ENCODE measurements at places on chromosomes 5 and 9.

- DNase-seq = no peak
These were observed 249.6 kb downstream of the IRX1 start for GRCh38 chr5:3845230-3845629.

- DNase-seq = no peak
These were observed 30.5 kb downstream of the C7 start for GRCh38 chr5:40939753-40940152.

DNA sequence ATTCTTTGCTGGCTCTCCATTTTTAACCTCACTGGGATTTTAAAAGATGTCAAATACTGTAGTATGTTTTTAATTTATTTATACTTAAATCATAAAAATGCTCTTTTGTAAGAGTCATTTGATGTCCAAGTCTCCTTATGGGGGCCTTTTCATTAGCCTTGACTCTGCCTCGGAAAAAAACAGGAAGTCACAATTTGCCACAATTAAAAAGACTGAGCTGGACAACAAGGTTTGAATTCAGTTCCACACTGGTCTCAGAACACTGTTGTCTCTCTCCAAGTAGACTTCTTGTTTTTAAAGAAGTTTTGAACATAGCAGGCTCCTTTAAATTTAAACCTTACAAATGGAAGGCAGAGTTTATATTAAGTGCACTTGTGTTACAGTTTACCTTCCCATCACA, 444.2 kb downstream of the ACTL7B start:
- DNase-seq = no peak

DNA sequence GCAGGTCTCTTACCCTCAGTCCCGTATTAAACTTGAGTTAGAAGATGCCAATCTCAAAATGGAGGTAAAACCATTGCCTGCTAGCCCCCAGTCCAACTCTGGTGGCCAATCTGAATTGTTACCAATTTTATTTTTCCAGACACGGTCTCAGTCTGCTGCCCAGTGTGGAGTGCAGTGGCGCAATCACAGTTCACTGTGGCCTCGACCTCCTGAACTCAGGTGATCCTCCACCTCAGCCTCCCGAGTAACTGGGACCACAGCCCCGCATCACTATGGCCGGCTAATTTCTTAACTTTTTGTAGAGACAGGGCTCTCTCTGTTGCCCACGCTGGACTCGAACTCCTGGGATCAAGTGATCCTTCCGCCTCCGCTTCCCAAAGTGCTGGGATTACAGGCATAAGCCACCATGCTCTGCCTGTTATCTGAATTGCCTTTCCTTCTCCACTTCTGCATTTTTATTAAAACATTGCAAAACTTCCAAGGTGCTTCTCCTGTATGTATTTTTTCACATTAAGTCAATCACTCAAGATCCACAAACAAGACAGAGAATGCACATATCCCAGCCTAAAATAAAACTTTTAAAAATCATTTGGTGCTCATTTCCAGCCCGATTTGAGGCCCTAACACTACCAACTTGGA, 2.3 kb downstream of the FANCC start:
- no peak for DNase-seq

- no peak for DNase-seq
These were observed 106.8 kb downstream of the RXRA start for GRCh38 chr9:134433101-134433500.

GRCh38 chr9:87644659-87645058, 81.3 kb upstream of the CTSL start:
- no peak for DNase-seq

DNA sequence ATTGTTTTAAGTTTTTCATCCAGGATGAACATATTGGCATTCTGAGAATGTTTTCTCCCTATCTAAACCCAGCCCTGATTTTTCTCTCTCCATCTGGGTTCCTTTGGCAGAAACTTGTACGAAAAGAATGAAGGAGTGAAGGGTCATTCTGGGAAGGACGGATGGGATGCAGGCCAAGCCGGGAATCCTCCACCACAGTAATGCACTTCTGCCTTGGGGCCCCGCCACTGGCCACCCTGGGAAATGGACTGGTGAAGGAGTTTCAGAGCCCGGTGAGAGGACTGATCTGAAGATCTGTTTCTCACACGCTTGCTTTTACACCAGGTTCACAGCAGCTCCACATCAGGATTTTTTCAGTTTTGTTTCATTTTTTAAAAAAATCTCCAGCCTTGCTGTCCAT, 554.8 kb downstream of the BNC2 start:
- DNase-seq = no peak

- DNase-seq = no peak
These were observed 84.6 kb upstream of the DNAH5 start for GRCh38 chr5:14028938-14029584.

GRCh38 chr9:17272536-17272935, 137.7 kb downstream of the CNTLN start:
- DNase-seq = no peak

DNA sequence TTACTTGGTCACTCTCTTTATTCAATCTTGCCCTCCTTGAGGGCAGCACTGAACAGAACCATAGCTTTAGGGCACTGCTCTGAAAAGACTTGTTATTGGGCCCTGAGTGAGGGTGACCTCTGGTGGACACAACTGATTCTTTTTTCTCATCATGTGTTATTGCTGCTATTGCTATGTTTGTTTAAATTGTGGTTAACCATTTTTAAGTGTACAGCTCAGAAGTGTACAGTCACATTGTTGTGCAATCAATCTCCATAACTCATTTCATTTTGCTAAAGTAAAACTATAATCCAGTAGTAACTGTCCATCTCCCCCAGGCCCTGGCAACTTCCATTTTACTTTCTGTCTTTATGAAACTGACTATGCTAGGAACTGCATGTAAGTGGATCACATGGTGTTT, 351.1 kb upstream of the RIOK2 start:
- no peak for DNase-seq

DNA sequence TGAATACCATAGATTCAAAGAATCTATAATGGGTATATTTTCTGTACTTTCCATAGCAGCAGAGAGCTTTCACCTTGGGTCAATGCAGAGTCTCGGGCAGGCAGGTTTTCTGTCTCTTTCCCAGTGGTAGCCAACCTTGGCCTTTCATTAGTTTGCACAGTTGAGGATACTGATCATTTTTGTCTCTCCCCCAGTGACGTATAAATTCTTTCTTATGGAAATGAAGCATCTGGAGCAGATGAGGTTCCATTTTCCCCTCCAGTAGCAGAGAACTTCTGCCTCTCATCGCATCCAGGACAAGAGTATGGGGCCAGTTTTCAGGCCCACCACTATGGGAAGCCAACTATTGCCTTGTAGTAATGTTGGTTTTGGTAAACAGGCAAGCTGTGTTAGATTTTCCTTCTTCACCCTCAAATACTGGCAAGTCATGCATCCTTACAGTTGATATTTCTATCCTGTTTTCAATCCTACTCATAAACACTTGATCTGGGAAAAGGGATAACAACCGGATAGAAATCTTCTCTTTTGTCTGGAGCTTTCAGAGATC, 845.2 kb upstream of the CDH18 start:
- DNase-seq = no peak

- no peak for DNase-seq
These were observed 105.9 kb upstream of the IER5L start for GRCh38 chr9:129283705-129284606.

DNA sequence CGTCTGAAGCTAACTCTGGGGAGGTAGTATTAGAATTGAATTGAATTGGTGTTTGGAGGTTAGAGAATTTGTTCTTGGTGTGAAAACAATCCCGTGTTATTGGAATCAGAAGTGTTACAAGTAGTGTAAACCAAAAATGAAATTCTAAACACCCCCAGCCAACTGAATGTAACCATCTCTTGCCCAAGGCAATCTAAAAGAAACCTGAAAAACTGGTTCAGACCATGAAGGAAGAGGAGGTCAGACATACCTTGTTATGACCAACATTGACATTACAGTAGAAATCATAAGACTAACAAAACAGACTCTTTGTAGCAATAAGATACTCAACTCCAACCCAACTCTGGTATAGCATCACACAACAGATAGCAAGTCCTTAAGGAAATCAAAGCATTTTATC, 159.0 kb downstream of the TUSC1 start:
- no peak for DNase-seq

DNA sequence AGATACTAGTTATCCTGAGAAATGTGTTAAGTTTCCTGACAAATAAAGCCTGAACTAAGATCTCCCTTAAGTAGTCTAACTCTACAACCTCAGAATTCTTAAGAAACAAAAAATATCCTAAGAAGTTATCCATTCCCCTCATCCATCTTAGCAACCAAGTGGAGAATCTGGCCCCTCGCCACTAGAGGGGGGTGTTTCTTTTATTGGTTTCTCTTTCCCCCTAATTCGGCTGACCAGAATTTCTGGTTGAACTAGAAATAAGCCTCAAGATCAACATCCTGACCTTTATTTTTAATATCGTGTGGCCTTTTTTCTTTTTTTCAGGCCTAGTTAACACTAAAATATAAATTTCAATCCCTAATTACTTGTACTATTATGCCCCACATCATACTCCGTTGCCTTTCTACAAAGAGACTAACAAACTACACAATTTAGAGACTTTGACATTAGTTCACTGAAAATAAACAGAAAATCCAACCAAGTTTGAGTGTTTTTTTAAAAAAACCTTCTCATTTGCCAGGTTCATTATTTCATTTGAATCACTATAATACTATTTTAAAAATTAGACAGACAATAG, 14.3 kb upstream of the NR4A3 start:
- peak; percentile 5 for DNase-seq

- DNase-seq = no peak
These were observed 155.2 kb downstream of the MAPKAP1 start for GRCh38 chr9:125551781-125552180.

GRCh38 chr9:4756420-4756819, 15.4 kb upstream of the AK3 start:
- no peak for DNase-seq

DNA sequence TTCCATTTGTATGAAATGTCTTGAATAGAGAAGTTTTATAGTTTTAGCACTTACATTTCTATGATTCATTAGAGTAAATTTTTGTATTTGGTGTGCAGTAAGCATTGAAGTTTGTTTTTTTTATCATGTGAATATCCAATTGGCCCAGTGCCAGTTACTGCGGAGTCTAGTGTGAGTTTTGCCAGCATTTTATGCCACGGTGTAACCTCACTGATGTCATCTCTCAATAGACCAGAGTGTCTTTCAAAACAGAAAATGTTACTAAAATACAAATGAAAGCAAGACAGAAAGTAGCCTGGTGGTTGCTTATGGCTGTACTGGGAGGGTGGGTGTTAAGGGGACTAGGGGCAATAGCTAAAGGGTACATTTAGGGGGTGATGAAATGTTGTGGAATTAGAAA, 62.8 kb downstream of the IPPK start:
- DNase-seq = no peak

DNA sequence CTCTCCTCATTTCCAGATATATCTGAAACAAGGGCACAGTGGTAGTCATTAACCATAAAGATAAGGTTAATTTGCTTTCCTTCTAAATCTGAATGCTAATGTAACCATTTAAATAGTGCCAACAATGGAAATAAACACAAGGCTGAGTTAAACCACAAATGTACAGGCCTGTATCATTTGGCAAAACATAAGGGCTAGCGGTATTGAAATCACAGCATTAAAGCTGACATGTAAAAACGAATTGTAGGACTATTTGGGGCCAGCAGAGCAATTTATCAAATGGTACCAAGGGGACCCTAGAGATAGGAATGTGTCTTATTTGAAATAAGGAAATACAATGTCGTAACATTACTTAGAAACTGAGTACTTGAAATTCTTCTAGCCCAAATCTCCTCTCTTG, 247.5 kb upstream of the RPS23 start:
- DNase-seq = no peak

DNA sequence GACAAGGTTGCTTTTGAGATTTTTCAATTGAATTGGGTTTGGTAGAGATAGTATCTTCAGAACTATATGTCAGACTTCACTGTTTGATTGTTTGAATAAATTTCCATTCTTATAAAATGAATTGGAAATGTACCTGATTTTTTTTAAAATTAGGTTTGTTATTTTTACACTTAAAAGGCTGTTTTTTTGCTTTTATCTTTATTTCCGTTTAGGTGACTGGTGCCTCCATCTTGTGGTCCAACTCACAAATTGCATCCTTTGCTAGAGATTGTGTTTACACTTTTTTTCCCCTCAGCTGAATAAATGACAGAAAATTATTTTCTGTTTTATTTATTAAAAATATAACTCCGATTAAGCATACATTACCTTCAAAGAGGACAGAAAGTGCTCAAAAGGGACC, 15.6 kb downstream of the NDUFAF2 start:
- no peak for DNase-seq

DNA sequence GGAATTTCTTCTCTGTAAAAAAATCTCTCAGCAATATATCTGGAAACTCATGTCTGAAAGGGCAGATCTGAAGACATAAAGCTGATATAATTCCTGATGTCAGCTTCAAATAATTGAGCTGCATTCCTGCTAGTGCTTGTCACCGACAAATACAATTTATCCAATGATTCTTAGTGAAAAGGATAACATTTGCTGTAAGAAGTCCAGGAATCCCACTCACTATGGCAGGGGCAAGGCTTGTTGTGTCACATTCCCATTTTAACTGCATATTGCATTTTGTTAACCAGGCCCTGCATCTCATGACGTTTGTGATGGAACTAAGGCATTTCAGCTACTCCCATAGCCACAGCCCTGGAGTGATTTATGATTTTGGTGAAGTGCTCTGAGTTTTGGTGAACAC, 160.1 kb upstream of the DAB2 start:
- DNase-seq = no peak

DNA sequence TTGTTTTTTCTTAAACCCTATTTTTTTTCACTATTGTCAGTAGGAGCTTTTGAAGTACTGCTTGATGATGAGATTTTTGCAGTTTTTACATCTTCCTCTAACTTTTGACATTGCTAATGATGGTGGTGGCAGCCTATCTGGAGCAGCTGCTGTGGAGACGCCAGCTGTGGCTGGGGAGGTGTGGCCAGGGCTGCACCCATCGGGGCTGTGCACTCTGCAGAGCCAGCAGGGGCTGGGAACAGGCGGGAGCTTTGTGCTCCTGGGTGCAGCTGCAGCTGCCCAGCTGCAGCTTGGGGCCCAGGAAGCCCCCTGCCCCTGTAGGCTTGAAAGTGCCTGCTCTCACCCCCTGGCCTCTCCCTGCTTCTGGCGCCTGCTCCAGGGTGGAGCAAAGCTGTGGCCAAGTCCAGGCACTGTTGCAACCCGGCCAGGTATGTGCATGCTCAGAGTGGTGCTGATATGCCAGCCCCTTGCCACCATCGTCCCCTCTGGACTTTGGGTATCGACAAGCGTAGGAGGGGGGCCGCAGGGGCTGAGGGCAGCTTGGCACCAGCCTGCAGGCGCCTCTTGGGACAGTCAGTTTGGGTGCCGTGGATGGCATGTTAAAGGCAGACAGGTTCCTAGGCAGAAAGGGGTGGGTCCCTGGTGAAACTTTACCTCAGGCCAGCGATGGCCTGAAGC, 39.2 kb downstream of the FER start:
- no peak for DNase-seq

All from DMS153 (cell line).